ENCODE measurements at places on chromosomes 7 and 10.

- DNase-seq: no peak
Observed at GRCh38 chr10:60283397-60283796, 106.3 kb downstream of the ANK3 start.

DNA sequence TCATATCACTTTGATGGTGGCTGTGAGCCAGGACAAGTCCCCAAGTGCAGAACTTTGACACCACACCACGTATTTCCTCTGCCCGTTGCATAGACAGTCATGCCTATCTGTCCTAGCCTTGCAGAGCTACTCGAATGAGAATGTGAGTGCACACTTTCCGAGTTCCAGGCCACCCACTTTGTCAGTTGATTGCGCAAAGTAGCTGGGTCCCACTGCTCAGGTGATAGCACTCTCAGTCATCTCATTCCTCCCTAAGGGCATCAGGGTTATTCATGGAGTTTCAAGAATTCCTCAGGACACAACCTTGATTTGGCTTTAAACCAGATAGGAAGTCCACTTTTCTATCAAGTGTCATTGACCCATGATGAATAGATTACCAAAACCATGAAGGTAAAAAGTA, 19.3 kb downstream of the LSM5 start:
- DNase-seq: no peak

GRCh38 chr7:156776527-156776926, 116.5 kb downstream of the LMBR1 start:
- DNase-seq: no peak

- DNase-seq: no peak
Observed at GRCh38 chr10:3774814-3775695, 10.0 kb downstream of the KLF6 start.

DNA sequence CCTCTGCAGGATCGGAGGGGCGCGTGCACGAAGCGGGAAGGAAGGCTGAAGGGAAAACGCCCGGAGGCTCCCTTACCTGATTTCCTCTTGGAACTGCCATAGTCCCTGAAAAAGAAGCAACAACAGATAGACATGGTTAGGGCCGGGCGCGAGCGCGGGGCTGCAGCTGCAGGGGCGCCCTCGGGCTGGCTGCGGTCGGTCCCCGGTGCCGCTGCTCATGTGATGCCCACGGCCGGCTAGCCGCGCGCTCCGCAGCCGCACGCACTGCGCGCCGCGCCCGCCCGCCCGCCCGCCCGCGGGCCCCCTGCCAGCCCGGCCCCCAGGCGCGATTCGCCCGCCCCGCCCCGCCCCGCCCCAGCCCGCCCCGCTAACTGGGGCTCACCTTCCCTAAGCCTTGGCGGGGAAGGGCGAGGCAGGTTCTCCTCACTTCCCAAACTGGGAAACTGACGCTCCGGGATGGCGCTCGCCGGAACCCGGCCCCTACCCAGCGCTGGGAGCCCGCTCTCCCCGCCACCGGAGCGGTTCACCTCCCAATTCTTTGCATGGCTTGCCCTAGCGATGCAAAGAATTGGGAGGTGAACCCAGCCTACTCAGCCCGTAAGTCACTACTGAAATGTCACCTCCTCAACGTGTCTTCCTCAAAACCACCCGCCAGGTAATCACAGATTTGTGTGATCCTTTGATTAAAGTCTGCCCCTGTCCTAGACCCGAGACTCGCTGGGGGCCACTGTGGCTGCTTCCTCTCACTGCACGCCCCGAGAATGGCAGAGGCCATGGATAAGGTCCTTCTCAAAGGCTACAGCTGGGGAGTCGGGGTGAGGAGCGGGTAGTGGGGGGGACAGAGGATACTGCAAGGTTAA, 162.2 kb downstream of the SH3PXD2A start:
- DNase-seq: no peak

- no peak for DNase-seq
Observed at GRCh38 chr10:96616961-96617360, 30.1 kb upstream of the TM9SF3 start.

DNA sequence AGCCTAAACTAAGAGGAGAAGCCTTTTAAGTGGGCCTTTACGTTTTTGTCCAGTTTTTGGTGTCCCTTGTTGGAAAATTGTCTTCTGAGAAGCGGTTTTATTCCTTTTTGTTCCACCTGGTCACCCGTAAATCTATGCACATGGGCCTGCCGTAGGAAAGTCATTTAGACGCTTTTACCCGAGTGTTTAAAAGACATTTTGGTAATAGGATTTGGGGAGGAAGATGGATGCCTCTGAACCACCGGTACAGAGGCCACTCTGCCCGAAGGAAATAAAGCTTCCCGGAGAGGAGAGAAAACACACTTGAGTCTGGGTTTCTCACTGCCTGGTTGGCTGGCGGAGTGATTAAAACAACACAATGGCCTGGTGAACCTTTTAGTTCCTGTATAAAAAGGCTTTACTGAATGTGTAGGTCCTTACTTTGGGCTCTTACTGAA, 760 bp downstream of the THNSL1 start:
- DNase-seq: no peak

GRCh38 chr7:100584683-100585510, 1.0 kb downstream of the LRCH4 start:
- no peak for DNase-seq

GRCh38 chr7:2222516-2222915, 10.2 kb downstream of the MAD1L1 start:
- DNase-seq: no peak

- no peak for DNase-seq
Observed at GRCh38 chr10:127492607-127493250, 56.4 kb upstream of the NPS start.
